ENCODE measurements at places on chromosomes 1 and 21. TPM values are rescaled to one million over a fixed set of nuclear protein-coding genes. Genes with fewer than 3 reads are reported as not detected.

The SPATA1 gene
- total RNA-seq = 0.77 TPM

The HAPLN2 gene
- total RNA-seq = 0.16 TPM

The ZNF644 gene
- total RNA-seq = 41.5 TPM

The SNX7 gene
- 41.7 TPM for total RNA-seq

The TMEM200B gene
- 16.5 TPM for total RNA-seq

The CELA3A gene
- not detected for total RNA-seq

The NBPF4 gene
- not detected for total RNA-seq

The RAVER2 gene
- 3.0 TPM for total RNA-seq

The LENEP gene
- total RNA-seq = not detected

The USP25 gene
- total RNA-seq = 33.4 TPM

The NBPF10 gene
- 4.9 TPM for total RNA-seq

The MAN1C1 gene
- 4.4 TPM for total RNA-seq

The PLA2G2F gene
- not detected for total RNA-seq

The SMIM1 gene
- 4.1 TPM for total RNA-seq

The IQGAP3 gene
- total RNA-seq = 3.6 TPM

The RHD gene
- total RNA-seq = not detected

The S1PR1 gene
- 3.3 TPM for total RNA-seq

The MEX3A gene
- 1.2 TPM for total RNA-seq

The OR2T35 gene
- total RNA-seq = not detected

The SLFNL1 gene
- 0.60 TPM for total RNA-seq

The GNAT2 gene
- total RNA-seq = 0.79 TPM

The TAS1R3 gene
- total RNA-seq = 0.17 TPM
